Mucosa of gallbladder (tissue), 1 donor: ENCODE measurements at places on chromosomes 2 and 18. TPM values are rescaled to one million over a fixed set of nuclear protein-coding genes. Genes with fewer than 3 reads are reported as not detected.

GRCh38 chr2:29920631-29921559 lies 491 bp downstream of the ALK start:
- DNase-seq, result no peak

DNA sequence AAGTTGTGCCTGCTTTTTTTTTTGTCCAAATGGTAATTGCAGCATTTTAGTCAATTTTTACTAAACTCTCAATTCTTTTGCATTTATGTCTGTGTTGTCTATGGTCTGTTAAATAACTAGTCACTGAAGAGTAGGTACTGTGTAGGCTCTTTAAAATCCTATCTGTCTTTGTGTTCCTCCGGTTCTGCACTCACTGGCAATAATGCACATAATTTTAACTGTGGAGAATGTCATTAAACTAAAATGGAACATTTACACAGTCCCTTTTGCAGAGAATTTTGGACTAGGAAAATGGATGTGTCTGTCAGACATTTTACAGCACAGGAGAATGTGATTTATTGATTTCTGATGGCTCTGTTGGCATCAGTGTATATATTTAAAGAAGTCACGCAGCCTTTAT lies 116.6 kb downstream of the ASXL3 start:
- DNase-seq, result no peak

DNA sequence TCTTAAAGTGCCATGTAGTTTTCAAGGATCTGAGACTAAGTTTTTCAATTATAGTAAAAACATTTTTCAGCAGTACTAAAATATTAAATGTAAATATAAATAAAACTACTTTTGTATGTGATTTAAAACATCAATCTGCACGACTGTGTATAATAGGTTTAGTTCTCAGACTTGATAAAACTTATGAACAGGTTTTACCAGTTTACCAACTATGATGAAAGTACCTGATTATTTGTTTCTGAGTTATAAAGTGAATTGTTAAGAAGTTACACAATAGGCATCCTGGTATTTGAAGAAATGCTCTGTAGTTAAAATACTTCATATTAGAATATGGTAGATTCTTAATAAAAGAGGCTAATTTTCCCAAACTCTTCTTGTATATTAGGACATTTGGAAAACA lies 14.8 kb downstream of the RELCH start:
- no peak for DNase-seq

GRCh38 chr2:22821458-22821857 lies 563.5 kb upstream of the KLHL29 start:
- no peak for DNase-seq

DNA sequence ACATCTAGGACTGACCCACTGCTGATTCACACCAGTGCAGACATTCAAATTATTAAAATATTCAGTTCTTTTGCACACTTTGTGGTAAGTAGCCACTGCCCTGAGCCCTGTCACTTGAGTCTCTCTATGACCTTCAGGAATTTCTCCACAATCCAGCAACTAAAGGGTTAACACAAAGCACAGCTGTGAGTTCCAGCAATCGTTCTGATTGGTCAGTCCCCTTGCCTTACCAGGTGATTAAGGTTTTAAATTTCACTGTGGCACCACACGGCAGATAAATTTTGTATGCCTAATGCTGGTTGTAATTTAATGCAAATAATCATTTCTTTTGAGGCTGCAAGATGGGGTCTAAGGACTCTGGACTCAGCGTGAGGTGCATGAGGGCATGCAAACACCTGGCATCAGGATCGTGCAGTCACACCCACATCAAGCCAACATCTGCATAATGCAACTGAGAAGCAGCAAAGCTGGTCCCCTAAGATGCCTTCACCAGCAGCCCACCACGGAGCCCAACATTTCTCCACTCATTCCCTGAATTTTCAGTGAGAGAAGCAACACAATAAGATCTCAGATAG lies 36.6 kb downstream of the SLC14A1 start:
- DNase-seq, result no peak

GRCh38 chr18:10182009-10182624 lies 268.3 kb downstream of the VAPA start:
- DNase-seq, result peak; percentile 29

- no peak for DNase-seq
Observed at GRCh38 chr2:153043385-153043784, 325.0 kb downstream of the ARL6IP6 start.

DNA sequence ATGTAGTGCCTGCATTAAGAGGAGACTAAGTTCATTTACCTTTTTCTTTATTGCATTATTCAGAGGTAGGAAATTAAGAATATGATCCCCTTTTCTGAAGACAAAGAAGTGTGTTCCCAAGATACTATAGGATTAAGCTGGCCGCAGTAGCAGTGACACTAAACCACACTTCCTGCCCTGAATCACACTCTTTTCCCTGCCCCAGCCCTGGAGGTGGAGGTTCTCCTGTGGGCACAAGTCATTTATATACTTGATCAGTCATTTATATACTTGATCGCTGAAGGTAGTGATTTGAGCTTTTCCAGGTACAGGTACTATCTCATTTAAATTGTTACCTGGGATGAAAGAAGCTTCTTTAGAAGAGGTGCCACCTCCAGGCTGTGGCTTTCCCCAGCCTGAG lies 78.6 kb downstream of the ARMC9 start:
- no peak for DNase-seq

DNA sequence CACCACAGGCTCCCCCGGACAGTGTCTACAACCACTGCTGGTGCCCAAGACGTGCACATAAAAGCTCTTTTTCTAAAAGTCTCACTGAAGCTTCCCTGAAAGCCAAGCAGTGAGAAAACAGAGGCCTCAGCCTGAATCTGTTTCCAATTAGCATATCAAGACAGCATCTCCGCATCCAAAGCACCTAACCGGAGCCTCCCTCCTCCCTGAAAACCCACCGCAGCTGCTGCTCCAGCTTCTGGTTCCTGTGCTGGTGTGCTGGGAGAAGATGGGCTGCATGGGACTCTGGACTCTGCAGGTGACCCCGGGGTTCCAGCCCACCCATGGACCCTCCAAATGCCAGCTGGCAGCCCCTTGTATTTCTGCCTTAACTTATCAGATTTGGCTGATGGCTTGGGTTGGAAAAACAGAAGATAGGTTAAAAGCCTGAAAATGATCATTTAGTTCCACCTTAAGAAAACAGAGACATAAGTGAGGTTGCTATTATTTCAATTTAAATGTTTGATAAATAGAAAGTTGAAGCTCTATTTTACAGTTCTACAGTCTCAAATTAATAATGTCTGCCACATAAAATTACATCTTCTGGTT lies 103.3 kb downstream of the TMEM18 start:
- DNase-seq, result no peak

GRCh38 chr2:64626963-64627760 lies 26.6 kb downstream of the SERTAD2 start:
- DNase-seq, result no peak

- no peak for DNase-seq
Observed at GRCh38 chr18:36761186-36761698, 67.6 kb downstream of the TPGS2 start.

DNA sequence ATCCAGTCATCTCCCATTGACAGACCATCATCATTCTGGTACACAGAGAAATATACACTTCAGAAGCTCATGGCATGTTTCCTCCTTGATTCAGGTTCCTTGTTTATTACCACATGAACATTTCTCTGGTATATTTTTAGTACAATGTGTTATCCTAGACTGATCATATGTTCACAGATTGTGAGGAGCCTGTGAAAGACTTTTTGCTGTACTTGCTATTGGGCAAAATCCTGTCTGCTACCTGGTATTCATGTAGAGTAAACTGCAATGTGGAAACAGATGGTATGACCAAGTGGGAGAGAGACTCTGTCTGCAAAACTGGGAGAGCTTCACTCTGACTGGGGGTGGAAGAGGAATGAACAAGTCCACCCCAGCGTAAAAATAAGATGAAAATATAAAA lies 657.2 kb downstream of the IRS1 start:
- DNase-seq, result no peak

GRCh38 chr2:79004680-79005079 lies 20.8 kb upstream of the REG3G start:
- DNase-seq, result no peak

- DNase-seq, result no peak
Observed at GRCh38 chr2:80322958-80323357, 18.4 kb upstream of the LRRTM1 start.

DNA sequence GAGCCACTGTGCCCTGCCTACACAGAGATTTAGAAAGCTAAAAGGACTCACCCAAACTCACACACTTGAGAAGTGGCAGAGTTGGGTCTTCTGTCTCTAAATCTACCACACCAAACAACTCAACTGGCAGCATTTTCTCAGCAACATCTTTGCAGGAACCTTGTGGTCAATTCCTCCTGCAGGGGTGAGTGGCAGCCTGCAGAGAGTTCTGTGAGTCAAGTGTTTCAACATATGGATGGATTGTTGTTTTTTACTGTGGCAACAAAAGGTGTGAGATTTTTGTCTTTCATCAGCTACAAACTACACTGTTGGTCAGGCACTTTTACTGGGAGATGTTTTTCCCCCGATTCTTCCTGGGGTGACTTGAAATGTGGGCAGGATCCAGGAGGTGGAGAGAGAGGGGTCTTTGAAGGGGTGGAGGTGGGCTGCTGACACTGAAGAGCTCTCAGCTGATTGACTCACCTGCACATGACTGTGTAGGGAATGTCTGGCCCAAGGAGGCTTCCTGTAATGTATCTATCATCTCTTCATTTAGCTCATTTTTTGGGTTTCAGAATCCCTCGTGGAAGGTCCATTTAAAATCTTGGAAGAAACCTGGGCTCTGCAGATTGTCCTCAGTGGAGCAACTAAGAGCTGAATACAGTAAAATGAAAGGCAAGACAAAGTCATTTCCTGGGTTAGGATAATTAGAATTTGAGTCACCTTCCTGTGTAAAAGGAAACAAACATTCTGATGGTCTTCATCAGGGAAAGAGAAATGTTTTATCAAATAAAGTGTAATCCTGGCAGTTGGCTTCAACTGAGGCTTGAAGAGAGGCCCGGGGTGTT lies 98.6 kb downstream of the MSH2 start:
- no peak for DNase-seq

The UGGT1 gene
- total RNA-seq, result 52.6 TPM

The MYCN gene
- total RNA-seq, result 1.4 TPM

The C1QL2 gene
- not detected for total RNA-seq

The CDCA7 gene
- 0.86 TPM for total RNA-seq

The CLEC4F gene
- 0.17 TPM for total RNA-seq

The REG3G gene
- 0.66 TPM for total RNA-seq
